ENCODE measurements at places on chromosomes 7 and 10. TPM values are rescaled to one million over a fixed set of nuclear protein-coding genes. Genes with fewer than 3 reads are reported as not detected.

DNA sequence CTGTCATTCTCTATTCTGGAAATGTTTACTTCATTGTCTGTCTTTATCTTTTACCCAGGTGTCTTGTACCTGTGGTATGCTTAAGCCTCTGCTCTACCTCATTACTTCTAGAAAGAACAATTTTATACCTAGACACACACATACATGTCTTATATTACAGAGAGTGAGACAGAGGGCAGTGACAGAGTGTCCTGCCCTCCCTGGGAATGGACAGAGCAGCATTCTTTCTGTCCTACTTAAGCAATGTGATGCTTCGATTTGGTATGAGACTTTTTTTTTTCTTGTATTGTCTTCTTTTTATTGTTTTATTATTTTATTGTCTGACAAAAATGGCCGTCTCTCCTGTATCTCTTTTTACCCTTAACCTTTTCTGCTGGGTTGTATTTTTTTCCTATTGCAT is 286.1 kb downstream of the EXOC4 start:
- DNase-seq, result no peak

DNA sequence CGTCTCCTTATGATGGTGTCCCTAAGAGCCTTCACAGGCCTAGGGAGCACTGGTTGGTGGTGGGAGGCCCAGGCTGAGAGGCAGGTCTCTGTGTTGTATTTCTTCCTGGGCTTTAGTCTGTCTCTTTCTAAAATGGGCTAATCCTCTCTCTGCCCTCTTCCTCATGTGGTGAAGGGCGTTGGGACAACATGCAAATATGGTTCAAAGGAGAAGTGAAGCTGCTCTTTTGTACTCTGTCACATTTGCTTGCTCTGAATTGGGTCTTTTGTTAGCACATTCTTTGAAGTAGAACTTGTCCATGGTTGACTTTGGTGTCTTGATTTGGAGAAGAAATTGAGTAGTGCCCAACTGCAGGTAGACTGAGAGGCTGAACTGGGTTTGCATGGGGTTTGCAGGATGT is 814 bp downstream of the HK1 start:
- no peak for DNase-seq

DNA sequence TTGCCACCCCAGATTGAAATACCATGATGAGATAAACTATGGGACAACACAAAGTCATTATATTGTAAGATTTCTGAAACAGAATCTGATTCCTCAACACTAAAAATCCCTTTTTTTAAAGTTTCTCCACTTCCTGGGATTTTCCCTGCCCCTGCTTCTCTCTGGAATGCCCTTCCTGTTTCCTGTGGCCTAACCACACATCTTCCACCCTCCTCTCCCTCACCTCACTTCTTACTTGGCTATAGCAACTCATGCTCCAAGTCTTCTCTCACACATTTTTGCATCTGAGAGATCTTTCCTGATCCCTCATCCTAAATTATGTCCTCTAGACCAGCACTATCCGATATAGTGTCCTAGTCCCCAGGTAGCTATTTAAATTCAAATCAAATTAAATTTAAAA is 4.1 kb upstream of the RELN start:
- no peak for DNase-seq

Gene FXYD4
- total RNA-seq, result not detected

DNA sequence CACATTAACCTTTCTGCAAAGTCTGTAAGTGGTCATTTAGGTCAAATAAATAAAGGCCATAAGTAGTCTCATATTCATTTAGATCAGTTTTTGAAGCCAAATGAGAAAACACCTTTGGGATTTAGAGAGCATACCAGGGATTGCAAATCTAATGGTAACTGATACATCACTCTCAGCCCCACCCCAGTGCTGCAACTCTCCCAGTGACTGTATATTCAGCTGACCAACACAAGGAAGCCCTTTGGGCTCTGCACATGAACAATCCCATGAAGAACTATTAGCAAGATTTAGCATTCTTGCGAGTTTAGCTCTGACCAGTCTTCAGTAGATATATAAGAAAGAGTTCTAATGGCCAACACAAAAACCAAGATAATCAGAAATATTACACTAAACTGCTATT is 252.3 kb downstream of the CSTF2T start:
- no peak for DNase-seq

GRCh38 chr10:92187101-92187500 is 103.8 kb downstream of the CPEB3 start:
- no peak for DNase-seq

- peak; percentile 31 for DNase-seq
Measured at GRCh38 chr10:5888843-5889623, 660 bp downstream of the ANKRD16 start.

DNA sequence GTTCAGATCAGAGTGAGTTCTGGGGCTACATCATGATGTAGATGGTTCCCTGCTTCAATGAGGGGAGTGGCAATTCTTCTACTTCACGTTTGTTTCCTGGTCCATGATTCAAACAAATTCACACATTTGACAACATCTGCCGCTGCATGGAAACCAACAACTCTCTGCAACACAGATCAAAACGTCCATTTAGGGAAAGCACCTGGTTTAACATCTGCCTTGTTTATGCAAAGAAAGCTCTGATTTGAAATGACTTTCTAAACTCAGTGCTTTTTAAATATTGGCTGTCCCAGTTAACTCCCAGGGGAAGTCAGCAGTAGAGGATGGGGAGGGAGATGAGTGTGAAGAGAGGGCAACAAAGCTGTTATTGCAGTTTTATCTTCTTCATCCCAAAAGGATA is 93.8 kb downstream of the GAD2 start:
- DNase-seq, result no peak

Gene TMEM178B
- under 0.01 TPM for total RNA-seq

All from fibroblast of lung (primary cell).